ENCODE measurements at places on chromosomes 7 and 10.

GRCh38 chr10:132554991-132555647 lies 17.5 kb downstream of the INPP5A start:
- peak; percentile 86 for DNase-seq

- DNase-seq = no peak
Observed at GRCh38 chr10:13969118-13969791, 361.5 kb downstream of the FRMD4A start.

DNA sequence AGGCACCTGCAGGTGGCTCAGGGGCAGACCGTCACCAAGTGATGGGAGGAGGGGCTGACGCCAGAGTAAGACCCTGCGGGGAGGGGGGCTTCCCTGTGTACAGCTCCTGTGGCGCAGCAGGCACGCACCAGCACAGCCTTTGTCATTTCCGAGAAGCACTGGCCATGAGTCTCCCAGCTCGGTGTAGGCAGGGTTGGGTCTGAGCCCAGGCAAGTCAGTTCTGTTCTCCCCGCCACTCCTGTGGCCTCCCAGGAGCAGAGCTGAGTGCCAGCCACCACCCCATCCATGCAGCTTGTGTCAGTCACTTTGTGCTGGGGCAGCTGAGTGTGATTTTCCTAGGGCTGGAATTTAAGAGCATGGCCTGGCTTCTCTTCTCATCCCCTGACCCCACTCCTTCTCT lies 13.2 kb downstream of the CPSF4 start:
- no peak for DNase-seq

DNA sequence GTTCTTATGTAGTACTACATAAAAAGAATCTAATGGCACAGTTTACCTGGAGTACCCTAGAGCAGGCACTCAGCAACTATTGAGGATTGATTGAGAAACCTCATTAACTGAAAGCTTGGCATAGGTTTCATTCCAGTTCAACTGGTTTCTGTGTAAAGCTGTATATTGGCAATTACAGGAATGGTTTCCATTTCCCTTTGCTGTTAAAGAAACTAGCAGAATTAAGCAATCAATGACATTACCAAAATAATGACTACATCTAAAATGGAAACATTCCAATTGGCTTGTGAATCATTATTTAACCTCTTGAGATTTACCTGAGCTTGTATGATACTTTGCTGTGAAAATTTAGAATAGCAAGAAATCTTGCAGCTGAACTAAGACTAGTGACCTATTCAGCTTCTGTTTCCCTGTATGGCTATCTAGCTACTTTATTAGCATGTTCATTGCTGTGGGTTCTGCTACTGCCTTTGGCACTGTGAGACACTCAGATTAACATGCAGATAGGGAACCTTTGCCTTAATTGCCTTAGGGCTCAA lies 33.5 kb upstream of the CADPS2 start:
- DNase-seq = no peak

- DNase-seq = no peak
Observed at GRCh38 chr7:32015133-32015532, 55.1 kb downstream of the PDE1C start.

- DNase-seq = no peak
Observed at GRCh38 chr10:36094096-36094495, 452.0 kb upstream of the FZD8 start.

GRCh38 chr10:725786-726185 lies 36.3 kb upstream of the DIP2C start:
- DNase-seq = no peak

DNA sequence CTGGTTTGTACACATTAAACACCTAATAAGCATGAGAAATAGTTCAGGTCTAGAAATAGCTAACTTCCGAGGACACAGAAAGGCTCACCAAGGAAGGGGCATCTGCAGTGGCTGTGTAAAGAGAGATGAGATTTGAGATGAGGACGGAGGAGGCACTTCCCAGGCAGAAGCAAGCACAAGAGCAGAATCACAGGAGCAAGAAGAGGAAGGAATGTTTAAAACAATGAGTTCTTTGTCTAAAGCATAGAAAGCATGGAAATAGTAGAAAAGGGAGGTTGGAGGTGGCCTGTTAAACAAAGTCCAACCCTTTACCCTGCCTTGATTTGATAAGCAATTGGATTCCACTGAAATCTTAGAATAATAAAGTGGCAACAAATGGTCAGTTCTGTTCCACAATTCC lies 11.6 kb upstream of the PON3 start:
- no peak for DNase-seq

DNA sequence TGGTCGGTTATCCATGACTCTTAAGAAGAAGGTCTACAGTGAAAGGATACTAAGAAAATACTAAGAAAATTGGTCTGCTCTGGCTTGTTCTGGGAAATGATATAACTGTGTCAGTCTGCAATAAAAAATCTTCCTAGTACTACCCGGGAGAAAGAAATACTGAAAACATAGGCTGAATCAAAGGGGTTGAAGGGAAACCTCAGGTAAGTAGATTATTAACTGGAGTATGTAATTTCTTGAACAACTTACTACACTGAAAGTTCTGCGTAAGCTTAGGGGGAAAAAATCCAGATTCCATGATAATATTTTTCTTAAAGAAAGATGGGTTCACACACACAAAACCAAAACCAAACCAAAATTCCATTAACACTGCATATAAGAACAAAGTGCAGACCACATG lies 143.3 kb downstream of the KMT2E start:
- no peak for DNase-seq

DNA sequence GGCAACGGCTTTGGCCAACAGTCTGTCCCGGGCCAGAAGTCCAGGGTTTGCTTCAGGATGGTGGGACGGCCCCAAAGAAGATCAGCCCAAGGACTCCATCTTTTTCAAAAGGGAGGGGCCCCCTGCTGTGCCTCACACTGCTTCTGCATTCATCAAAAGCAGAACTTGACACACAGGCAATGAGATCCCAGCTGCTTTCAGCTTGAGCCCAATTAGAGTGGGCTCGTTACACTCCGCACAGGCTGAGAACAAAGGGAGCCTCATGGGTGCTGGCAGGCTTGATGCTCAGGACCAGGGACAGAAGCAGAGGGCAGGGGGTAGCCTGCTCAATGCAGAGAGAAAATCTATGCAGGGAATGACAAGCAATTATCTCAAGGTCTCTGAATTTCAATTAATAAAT lies 45.5 kb downstream of the VOPP1 start:
- no peak for DNase-seq

DNA sequence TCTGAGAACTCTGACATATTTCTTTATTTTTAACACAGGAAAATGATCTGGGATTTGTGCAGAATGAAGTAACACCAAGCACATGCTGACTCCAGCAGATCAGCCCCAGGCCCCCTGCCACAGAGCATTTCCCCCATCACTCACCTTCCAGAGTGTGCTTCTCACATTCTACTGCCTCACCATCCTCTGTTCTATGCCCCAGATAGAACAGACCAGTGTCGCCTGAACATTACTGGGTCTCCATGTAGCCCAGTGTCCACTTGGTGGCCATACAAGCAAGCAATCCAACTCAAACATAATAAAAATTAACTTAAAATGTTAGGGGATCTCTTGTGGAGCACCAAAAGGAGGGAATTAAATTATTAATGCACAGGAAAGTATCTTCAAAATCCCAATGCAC lies 58.8 kb downstream of the SORBS1 start:
- DNase-seq = no peak

GRCh38 chr7:949021-949934 lies 5.2 kb downstream of the ADAP1 start:
- no peak for DNase-seq

DNA sequence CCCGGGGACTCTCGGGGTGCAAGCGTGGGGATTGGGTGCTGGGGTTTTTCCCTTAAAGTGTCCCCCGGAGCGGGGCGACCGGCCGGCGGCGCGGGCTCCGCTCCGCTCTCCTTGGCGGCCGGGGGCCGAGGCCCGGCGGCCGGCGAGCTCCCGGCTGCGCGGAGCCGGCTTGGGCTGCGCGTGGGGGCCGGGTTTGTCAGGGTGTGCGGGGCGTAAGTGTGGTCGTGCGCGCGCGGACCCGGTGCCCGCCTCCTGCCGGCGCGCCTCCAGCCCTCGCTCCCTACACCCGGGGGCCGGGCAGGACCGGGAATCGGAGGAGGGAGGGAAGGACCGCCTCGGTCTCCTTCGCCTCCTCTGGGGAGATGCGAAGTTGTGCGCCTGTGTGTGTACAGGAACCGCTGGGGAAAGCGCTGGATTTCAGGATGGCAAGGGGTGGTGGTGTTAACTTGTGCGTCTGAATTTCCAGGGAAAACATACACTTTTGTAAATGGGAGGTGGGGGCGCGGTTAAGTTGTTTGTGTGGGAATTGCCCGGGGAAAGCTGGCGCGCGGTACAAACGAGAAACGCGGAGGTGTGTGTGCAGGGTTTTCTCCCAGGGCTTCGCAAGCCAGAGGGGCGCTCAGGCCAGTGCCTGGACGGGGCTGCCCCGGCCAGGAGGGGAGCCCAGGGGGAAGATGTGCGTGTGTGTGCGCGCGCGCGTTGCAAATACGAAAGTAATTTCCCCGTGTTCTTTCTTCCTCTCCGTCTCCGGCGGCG lies 737 bp downstream of the ZMIZ1 start:
- peak; percentile 20 for DNase-seq

DNA sequence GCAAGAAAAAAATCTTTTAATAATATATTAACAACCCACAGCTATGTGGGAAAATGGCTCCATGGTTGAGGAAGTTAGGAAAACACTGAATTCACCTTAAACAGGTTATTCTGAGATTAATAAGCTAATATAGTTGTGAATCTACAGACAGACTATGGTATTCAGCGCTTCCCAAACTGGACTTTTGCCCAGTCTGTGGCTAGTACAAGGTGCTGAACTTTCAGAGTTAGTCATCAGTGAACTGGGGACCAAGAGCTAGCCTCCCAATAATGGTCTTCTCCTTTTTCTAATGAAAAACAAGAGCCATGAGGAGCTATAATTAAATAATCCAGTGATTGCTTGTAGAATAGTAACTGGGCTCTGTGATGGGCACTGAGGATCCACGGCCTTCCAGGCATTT lies 65.3 kb downstream of the FRMPD2 start:
- no peak for DNase-seq

- DNase-seq = no peak
Observed at GRCh38 chr10:18449611-18450026, 201.8 kb downstream of the NSUN6 start.

GRCh38 chr7:148909568-148909967 lies 25.5 kb upstream of the EZH2 start:
- DNase-seq = no peak

- no peak for DNase-seq
Observed at GRCh38 chr7:80722616-80723195, 84.3 kb downstream of the CD36 start.

GRCh38 chr7:110296321-110296720 lies 794.6 kb upstream of the LRRN3 start:
- no peak for DNase-seq

- peak; percentile 75 for DNase-seq
Observed at GRCh38 chr7:29564496-29565223, 1.0 kb downstream of the PRR15 start.

DNA sequence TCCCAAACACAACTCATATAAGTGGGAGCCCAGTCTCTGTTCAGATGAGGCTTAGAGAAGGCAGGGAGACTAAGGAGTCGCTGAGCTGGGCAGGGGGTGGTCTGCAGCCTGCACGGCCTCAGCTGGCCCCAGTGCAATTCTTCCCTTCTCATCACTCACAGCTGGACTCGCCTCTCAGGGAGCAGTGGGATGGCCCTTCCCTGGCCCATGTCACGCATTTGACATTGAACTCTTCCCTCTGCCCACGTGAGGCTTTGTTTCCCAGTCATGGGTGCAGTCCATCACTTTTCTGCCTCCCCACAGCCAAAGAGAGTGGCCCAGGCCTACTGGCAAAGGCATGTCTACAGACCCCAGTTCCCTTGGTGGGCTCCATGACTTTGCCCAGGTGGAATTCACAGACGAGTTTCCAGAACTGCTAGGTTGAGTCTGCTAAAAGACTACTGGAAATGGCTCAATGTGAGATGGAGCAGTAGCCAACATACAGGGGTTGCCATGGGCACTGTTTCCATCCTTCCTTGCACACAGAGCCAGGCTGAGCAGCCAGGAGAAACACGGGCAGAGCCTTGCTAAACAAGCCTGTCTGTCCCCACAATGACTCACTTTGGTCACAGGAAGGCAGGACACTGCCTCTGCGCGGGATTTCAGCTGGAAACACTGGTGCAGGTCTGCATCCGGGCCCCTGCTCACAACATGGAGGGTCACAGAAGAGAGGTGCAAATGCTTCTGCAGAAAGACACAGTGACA lies 90.1 kb downstream of the OAT start:
- no peak for DNase-seq

- no peak for DNase-seq
Observed at GRCh38 chr7:42152329-42153205, 84.4 kb downstream of the GLI3 start.

DNA sequence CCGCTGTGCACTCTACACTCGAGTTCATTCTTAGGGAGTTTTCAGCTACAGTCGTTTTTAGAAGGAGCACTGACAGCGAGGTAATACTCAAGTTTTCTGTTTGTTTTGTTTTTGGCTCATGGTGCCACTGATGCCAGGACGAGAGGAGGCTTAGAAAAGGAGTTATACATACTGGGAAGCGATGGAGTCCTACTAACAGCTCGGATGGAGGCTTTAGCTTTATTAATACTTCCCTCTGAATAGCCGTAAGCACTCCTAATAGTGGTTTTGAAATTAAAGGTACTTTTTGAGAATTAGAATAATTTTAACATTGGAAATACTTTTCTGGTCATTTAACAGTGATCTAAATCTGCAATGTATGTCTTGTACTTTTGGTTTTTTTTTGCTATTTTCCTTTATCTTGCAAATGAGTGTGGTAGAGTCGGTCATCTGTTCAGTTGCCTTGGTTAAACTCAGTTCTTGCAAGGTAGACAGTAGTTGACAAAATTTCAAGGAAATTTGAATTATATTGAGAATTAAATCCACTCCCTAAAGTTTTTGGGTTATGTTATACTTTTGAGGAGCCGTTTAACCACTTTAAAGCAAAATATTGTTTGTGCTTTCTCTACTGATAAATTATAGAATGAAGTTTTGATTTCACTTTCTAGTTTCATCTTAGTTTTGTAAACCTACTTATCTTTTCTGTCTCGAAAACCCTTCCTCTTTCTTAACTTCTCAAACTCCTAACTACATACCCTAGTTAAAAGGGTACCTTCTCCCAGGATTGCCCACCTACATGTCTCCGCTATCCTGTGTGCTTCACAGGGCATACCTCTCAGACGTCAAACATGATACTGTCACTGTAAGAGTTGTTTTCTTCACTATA lies 1.5 kb downstream of the HBP1 start:
- no peak for DNase-seq

GRCh38 chr7:85162721-85163120 lies 24.1 kb downstream of the SEMA3D start:
- DNase-seq = no peak
